Prostate gland (tissue), 2 donors: ENCODE measurements at places on chromosomes 16 and 17.

DNA sequence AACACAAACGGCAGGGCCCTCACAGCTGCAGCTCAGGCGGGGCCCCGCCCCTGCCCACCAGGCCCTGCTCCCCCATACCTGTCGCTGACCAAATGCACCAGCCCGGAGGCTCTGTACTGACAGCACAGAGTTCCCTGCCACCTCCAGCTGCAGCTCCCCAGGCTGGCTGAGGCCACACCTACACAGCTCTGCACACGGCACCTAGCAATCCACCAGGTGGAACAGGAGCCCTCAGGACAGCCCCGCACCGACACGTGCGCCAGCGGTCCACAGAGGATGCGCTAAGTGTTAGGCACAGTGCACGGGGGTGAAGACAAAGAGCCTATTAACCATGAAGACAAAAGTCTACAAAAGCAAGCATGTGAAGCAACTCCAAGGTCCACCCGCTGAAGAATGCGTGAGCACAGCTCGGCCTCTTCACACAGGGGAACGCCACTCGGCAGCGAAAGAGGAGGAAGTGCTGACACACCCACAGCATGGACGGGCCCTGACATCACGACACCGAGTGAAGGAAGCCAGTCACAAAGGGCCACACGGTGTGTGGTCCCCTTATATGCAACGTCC, 5.4 kb downstream of the ZCCHC14 start:
- DNase-seq, result no peak

GRCh38 chr16:29656688-29657523, 6.1 kb upstream of the SPN start:
- DNase-seq, result no peak

- DNase-seq, result no peak
These were observed 73.2 kb upstream of the CIBAR2 start for GRCh38 chr16:85185303-85186100.

DNA sequence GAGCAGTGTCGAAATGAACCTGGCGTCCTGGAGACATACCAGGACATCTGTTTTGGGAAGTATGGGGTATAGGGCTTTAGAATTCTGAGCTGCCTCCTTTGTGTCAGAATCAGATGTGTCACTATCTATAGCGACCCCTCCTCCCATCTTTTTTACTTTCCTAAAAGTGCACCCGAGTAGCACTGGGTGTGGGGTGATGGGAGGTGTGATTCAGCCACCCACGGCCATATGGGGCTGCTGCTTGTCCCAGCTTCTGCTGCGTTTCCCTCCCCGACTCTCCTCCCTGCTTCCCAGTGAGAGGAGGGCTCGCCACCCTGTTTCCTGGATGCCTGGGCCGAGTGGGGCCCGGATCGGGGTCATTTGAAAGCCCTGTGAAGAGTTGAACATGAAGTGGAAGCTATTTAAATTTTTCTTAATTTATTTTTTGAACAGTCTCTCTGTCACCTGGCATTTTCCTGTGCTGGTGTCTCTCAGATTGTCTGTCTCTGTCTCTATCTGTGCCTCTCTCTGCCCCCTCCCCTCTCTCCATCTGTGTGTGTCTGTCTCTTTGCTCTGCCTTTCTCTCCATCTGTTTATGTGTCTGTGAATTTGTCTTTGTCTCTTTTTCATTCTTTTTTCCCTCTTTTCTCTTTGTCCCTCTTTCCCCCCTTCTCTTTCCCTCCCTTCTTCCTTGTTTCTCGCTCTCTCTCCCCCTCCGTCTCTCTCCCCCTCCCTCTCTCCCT, 638.8 kb upstream of the EEF2KMT start:
- DNase-seq, result no peak

- DNase-seq, result no peak
These were observed 43.1 kb downstream of the GLG1 start for GRCh38 chr16:74563828-74564263.

- DNase-seq, result no peak
These were observed 43.5 kb downstream of the CYB561 start for GRCh38 chr17:63402431-63403212.

DNA sequence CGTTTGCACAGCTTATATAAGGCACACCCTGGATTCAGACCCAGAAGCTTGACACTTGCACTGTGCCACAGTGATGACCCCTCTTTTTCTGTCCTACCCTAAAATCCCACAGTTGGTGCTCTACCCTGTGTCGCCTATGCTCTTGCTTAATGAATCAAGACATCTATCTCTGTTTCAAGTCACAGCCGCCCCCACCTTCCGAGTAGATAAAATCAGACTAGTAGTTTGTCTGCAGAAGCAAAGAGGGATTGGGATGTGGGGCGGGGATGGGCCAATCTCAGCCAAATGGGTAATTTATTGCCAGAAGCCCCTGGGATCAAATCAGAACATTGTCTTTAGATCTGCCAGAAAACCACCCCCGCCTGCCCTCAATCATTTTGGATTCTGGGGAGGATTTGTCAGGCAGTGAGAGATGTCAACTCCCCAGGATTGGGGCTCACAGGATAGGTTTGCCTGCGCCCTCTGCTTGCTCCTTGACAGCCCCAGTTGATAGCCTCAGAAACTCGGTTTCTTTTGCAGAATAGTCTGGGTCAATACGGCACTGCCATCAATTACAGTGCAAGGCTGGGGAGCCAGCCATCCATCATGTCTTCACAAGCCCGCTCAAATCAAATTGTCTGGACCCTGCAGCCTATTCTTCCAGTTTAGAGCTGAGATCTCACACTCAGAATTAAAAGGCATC, 520.8 kb downstream of the GRIN2A start:
- no peak for DNase-seq

DNA sequence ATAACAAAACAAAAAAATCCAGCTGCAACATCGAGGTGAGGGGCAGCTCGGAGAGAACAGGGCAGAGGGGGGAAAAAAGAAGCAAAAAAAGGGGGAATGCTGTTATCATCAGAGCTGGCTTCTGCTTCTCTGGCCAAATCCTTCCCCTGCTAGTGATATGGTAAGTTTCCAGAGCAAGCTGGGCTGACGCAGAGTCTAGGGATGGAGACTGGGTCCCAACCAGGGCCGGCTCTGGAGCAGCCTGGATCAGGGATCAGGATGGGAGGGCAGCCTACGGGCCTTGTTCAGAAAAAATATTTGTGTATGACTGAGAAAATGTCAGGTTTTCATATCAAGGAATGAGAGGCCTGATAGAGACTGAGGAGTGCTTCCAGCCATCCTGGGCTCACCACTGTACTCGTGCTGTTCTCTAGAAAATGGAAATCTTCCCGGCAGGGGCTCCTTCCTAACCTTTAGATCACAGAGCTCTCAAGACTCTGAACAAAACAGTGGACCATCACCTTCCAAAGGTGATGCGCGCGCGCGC, 726 bp upstream of the C1QTNF1 start:
- DNase-seq, result no peak

DNA sequence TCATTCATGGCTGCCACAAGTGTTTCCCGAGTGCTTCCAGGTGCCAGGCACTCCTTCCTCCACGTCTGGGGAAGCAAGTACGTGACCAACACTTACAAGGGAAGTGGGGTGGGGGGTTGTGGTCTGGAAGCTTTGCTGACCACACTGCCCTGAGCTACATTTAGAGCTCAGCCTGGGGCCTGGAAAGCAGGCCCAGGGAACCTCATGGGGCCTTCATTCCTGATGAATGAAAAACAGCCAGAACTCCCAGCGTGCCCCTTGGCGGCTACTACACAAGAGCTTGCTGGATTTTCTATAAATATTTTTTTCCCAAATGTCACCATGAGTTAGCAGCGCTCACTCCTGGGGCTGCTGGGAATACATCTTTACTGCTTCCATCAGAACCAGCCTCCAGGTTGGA, 73.3 kb downstream of the ABCC12 start:
- no peak for DNase-seq

GRCh38 chr17:40322358-40323315, 13.7 kb downstream of the RARA start:
- no peak for DNase-seq

DNA sequence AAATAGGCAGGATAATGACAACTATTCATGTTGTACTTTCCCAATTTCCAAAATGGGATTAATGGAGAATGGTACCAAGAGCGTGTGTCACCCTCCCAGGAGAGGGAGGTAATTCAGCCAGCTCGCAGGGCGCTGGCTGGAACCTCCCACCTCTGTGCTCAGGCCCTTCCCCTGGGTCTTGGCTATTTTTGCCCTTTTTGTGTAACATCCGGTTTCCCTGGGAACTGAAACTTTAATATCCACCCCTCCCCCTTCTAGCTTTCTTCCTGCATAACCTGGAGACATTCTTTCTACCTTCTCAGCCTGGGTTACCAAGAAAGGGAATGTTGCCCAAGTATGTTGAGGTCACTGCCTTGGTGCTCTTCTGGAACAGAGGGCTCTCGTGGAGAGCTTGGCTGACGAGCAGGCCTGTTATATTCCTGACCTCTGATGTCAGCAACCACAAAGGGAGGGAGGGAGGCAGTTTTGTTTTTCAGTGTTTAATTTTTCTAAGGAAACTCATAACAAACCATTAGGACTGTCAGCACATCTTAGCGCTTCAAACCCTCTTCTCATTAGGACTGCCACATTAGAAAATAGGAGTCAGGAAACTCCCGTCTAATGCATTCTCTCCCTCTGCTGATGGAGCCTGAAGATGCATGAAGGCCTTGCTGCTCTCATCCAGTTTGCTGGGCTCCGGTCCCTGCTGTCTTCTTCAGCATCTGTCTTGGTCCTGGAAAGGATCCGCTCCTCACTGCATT, 25.6 kb downstream of the ITGB3 start:
- no peak for DNase-seq

DNA sequence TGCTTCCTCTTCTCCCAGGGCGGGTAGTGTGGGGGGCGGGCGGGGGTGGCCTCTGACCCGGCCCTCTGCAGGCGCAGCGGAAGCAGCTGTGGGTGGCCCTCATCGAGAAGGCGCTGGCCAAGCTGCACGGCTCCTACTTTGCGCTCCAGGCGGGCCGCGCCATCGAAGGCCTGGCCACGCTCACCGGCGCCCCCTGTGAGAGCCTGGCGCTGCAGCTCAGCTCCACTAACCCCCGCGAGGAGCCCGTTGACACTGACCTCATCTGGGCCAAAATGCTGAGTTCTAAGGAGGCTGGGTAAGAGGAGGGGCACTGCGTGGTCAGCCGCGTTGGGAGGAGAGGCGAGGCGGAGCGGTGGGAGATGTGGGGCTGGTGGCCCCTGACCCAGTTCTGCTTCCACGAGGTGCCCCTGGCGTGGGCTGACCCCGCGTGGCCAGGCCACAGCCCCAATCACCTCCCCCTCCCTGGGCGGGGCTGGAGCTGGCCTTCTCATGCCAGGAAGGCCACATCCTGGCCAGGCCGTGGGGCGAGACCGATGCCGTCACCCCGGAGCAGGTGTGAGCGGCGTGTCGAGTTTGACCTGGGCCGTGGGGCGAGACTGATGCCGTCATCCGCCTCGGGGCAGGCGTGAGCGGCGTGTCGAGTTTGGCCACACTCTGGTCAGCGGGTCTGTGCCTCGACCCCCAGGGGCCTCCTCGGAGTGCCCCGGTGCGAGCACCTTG, 10.5 kb upstream of the PRR35 start:
- DNase-seq, result no peak

DNA sequence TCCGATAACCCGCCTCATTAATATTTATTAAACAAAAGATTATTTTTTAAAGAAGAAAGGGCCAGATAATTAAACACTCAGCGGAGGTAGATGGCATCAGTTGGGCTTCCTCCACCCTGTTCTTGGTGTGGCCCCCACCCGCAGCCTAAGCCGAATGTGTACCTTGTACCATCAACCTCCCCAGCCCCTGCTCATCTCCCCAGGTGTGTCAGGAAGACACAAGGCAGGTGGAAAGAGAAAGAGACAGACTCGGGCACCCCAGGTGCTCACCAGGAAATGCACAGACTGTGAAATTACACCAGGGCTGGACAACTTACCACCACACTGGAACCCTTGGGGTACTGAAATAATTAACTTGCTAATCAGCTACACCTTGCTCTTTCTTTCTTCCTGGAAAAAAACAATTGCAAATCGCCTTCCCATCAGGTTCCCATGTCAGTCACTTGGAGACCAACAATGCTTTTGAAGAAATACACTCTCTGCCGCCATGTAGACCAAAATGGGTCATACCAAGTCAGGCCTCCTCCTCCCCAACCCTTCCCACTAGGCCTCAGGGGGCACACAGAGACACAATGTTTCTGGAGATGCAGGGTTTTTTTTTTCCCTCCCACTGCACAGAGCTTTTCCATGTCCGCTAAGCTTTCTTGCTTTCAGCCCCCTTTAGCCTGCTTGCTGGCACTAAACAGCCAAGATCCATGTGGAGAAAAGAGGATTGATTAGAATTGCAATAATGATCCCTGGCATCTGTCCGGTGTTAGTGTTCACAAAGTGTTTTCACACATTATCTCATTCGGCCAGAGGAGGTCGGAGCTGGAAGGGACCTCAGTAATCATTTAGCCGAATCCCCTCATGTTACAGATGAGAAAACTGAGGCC, 8.6 kb upstream of the LHX1 start:
- DNase-seq, result no peak

- DNase-seq, result no peak
These were observed 28.5 kb downstream of the PRSS54 start for GRCh38 chr16:58266336-58266735.

DNA sequence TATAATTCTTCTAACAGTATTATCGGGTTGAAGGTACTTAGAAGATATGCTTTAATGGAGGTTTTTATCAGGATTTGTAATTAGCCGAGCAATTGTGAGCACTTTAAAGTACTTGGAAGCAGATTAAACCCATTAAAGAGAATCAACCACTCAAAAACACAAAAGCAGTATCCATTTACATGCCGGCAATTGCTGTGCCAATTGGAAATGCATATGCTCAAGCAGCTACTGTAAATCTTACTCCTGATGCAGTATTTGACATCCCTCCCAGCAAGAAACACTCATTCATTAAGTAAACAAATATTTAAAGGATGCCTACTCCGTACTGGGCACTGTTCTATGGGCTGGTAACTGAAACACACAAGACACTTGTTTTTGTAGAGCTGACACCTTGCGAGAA, 11.4 kb upstream of the CCL1 start:
- DNase-seq, result no peak

DNA sequence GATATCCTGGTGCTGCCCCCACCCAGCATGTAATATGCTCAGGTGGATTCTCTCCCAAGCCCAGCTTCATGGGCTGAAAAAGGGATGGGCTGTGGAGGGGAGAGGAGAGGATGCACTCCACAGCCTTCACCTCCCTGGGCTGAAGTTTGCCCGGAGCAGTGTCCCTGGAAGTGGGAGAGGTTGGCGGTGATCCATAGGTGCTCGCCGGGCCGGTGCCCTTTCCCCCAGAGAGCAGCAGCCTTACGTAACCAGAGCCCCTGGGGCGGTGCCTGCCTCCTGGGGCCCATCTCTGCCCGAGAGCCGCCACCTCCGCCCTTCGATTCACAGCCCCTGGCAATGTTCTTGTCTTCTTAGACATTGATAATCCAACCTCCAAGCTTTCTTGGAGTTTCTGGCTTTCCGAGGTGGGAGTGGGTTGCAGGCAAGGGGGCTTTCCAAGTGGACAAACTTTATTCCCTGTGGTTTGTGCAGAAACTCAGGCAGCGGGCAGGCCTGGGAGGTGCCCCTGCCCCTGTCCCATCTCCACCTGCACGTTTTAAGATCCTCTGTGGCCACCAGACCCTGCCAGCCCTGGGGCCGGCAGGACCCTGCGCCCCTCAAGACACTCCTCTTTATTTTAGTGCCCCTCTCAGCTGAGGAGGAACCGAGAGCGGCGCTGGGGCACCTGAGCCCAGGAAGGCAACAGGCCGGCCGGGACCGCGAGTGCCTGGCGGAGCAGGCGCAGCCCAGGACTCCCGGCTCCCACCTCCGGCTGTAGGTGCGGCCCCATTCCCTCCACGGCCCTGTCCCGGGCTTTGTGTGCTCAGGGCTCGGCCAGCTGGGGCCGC, 3.1 kb upstream of the WDR90 start:
- DNase-seq, result no peak

- DNase-seq, result no peak
These were observed 34.5 kb downstream of the MAP1LC3B start for GRCh38 chr16:87426423-87427215.
